ENCODE measurements at places on chromosomes 7 and 10.

GRCh38 chr7:121373177-121373576, 22.9 kb downstream of the FAM3C start:
- DNase-seq, result no peak

DNA sequence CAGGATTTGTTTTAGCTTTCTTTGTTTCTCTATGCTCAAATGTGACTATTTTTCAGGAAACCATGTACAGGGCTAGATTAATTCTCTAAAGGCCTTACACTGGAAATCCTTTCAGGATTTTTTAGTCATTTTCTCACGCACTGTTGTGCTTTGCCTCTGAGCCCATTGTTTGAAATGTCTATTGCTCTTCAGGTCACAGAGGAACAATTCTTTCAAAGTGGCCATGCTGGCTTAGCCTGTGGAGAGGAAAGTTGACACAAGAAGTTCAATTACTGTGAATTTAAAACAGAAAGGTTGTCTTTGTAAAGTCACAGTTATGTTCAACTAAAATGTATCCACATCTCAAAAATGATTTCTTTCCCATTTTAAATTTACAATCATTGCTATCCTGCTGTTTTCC, 1071.7 kb upstream of the POT1 start:
- no peak for DNase-seq

- peak; percentile 15 for DNase-seq
Measured at GRCh38 chr10:86878983-86879713, 78.3 kb downstream of the MMRN2 start.

GRCh38 chr7:3655635-3656034, 354.6 kb downstream of the SDK1 start:
- DNase-seq, result no peak

DNA sequence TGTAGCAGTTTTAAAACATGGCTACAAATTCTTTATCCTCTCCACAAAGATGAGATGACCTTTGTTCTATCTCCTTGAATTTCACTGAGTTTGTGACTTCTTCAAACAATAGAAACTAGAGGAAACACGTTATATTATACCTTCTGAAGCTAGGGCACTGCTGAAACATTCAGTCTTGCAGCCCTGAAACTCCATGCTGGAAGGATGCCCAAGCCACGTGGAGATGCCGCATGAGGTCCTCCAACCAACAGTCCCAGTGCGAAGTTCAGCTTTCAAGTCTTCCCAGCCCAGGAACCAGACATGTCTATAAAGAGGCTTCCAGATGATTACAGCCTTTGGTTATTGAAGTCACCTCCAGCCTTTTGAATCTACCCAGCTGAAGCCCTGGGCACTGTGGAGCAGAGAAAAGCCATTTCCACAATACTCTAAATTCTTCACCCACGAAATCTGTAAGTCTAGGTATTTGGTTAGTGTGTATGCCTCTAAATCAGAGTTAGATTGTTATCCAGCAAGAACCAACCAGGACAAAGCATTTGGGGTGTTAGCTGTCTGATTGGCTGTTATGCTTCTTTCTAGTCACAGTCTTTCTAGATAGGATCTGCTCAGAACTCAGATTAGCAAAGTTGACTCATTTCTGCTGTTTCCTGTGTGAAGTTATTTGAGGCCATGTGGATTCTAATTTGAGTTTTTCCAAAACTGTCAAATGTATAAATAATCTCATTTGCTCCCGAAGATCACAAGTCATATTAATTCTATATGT, 186.5 kb upstream of the TMEM72 start:
- peak; percentile 82 for DNase-seq

DNA sequence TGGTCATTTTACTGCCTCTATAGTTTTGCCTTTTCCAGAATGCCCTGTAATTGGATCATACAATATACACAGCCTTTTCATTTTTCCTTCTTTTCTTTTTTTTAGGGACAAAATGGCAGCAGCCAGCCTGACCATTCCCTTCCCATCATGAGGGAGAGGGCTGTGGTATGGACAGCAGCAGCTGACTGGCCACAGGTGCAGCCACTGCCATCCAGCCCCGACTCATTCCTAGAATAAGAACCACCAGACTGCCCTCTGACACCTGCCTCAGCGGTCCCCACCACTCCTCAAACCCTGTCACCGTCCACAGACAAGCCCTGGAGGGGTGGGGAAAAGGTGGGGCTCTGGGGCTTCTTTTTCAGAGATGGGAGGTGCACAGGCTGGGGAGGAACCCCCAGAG, 92.8 kb downstream of the EPDR1 start:
- DNase-seq, result no peak

- DNase-seq, result no peak
Measured at GRCh38 chr10:100022403-100022802, 12.7 kb upstream of the DNMBP start.

GRCh38 chr7:90401989-90402388, 1.3 kb upstream of the CLDN12 start:
- DNase-seq, result no peak

GRCh38 chr7:45367026-45367425, 207.1 kb upstream of the ADCY1 start:
- no peak for DNase-seq

DNA sequence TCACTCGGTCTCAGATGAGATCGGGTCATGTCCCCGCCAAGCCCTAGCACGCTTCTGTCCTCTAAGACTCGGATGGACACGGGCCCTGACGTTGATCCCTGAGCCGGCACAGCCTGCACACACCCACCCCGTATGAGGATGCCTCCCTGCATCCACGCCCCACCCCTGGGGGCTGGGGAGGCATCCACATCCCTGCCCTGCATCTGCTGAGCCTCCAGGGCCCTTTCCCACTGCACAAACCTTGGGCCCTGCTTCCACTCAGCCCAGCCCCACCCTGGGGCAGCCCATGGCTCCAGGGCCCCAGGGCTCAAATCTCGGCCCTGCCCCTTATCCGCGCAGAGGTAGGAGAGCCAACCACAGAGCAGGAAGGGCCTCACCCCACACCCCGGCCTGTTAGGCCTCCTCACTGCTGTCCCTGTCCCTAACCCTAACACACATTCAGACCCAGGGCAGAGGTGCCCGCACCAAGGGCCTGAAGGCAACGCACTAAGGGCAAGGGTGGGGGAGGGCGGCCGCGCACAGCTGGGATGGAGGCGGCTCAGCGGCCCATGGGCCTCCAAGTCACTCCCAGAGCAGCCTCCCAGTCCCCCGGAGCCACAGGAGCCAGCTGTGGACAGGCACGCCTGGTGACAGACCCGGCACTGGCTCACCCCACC, 9.5 kb upstream of the MICALL2 start:
- DNase-seq, result no peak

DNA sequence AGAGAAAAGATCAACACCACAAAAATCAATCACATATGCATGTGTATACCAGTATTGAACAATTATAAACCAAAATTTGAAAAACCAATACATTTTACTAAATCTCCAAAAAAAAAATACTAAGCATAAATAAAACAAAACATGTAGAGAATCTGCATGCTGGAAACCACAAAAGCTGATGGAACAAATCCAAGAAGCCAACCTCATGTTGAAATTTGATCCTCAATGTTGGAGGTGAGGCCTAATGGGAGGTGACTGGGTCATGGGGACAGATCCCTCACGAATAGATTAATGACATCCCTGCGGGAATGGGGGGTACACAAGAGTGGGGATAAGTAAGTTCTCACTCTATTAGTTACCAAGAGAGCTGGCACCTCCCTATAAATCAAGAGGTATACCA, 82.5 kb downstream of the OAT start:
- DNase-seq, result no peak

DNA sequence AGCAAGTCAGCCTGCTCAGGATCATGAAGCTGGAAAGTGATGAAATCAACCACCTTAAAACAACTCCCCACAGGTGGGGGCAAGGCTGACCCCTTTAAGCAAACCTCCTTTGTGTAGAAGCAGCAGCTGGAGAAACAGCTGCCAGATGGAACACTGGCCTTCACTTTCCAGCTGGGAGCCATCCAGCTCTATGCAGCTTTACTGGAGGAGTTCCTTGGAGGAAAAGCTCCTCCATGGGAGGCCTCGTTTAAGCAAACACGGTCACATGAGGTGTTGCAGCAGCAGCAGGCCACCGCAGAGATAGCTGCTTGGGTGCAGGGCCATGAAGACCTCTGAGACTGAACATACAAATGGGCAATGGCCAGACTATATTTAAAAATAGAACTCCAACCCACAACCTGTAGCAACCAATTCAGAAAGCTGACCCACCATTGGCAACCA, 13.0 kb upstream of the DLG5 start:
- DNase-seq, result no peak

GRCh38 chr10:62869958-62870357, 53.8 kb upstream of the EGR2 start:
- no peak for DNase-seq

- no peak for DNase-seq
Measured at GRCh38 chr10:75746356-75746755, 314.9 kb downstream of the LRMDA start.

- DNase-seq, result no peak
Measured at GRCh38 chr7:87608431-87608830, 7.7 kb upstream of the ABCB1 start.

GRCh38 chr10:133276100-133276434, 601 bp downstream of the ADAM8 start:
- DNase-seq, result no peak

- no peak for DNase-seq
Measured at GRCh38 chr10:4846775-4847174, 20.8 kb downstream of the AKR1E2 start.

GRCh38 chr7:106968160-106968559, 76.3 kb upstream of the PRKAR2B start:
- DNase-seq, result no peak

GRCh38 chr10:124993345-124993708, 51.4 kb downstream of the ZRANB1 start:
- no peak for DNase-seq

DNA sequence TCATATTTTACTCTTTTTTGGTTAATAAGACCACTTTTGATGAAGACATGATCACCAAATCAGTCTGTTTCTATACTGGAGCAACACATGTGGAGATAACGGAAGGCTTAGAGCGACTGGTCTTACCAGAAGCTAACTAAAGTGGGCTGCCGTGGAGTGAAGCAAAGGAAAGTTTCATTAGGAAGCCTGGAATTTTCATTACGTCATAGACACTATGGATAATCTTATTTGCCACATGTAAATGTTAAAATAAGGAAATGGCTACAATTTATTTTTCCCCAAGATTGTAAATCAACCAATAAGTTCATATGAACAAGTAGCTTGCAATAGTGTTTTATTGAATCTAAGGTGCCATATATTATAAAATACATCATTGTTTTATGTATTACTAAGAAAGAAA, 185.4 kb downstream of the PHTF2 start:
- DNase-seq, result no peak

DNA sequence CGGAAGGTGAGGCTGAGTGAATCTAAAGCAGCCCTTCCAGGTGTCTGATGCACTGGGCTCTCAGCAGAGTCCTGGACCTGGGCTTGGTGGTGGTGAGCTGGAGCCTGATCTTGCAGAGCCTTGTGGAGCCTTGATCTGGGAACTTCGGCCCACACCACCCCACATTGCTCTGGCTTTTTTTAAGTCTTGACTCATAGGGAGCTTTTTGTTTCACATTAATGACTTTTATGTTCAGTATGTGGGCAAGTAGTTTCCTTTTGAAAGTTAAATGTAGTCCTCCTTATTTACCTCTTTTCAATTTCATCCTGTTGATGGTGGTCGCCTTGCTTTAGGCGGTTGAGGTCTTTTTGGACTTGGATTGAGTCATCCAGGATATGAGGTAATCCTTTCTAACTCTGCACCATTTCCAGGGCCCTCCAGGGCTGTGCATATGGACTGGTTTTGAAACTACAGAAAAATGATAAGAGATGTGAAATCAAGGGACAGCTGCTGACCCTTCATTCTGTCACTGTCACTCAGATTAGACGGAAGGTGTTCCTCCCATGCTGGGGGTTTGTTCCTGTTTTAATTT, 2.9 kb upstream of the NRAP start:
- DNase-seq, result peak; percentile 88

GRCh38 chr10:72176701-72177100, 39.1 kb upstream of the ANAPC16 start:
- DNase-seq, result no peak

- no peak for DNase-seq
Measured at GRCh38 chr10:73810358-73810734, 1.1 kb downstream of the NDST2 start.

DNA sequence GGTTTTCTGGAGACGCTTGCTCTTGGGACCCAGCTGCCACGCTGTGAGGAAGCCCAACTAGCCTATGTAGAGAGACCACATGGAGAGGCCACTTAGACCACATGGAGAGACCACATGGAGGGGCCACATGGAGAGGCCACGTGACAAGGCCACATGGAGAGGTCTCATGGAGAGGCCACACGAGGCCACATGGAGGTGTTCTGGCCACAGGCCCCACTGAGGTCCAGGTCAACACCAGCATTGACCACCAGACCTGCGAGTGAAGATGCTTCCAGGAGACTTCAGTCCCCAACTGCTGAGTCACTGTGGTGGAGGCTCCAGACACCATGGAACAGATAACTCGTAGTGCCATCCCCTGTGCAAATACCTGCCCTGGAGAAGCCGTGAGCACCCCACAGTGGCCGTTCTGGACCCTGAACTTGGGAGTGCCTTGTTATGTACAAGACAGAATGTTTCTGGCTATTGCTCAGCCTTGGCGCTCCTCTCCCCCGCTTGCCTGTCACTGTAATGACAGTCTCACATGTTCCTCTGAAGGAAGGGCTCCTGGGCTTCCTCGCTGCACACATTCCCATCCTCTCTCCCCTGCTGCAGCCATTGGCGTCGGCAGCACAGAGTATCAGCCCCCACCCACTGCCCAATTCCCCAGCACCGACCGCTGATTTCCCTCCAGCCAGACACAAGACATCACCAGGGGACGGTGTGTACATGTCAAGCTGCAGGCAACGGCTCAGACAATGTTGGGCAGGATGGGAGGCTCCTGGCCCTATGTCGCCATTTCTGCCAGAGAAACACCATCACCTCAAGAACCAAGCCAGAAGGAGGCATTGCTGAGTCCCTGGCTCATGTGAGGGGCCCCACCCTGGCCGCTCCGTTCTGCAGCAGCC, 49.0 kb upstream of the TNRC18 start:
- DNase-seq, result peak; percentile 92

DNA sequence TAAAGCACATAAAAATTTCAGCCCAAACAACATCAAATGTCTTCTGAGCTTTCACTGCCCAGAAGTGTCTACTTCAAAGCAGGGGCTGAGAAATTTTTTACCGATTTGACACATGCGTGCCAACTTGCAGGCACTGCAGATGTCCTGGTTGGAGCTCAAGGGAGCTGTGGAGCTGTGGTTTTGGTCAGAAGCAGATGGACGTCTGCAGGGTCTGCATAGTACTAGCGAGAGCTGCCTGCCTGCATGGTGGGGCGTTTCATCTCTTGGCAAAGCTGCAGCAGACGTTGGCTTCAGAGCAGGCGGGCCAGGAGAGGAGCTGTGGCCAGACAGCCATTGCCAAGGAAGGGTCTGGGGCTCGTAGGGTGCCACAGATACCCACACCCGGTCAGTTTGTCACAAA, 296.7 kb downstream of the GLRX3 start:
- no peak for DNase-seq
